ENCODE measurements at places on chromosomes 16 and 17. TPM values are rescaled to one million over a fixed set of nuclear protein-coding genes. Genes with fewer than 3 reads are reported as not detected.

RFWD3 gene
- 138 TPM for total RNA-seq

- no peak overlapping the region for H3K4me3 ChIP-seq
- no peak for DNase-seq
- no peak overlapping the region for H3K27ac ChIP-seq
- no peaks in the 10 kb centered on the region for H3K27me3 ChIP-seq
- H3K36me3 ChIP-seq = peaks cover 4% of the 10 kb centered on the region
- peaks cover 16% of the 10 kb centered on the region for H3K4me1 ChIP-seq
These were observed 12.4 kb downstream of the USP10 start for GRCh38 chr16:84712138-84712671.

CD7 gene
- not detected for total RNA-seq

DNA sequence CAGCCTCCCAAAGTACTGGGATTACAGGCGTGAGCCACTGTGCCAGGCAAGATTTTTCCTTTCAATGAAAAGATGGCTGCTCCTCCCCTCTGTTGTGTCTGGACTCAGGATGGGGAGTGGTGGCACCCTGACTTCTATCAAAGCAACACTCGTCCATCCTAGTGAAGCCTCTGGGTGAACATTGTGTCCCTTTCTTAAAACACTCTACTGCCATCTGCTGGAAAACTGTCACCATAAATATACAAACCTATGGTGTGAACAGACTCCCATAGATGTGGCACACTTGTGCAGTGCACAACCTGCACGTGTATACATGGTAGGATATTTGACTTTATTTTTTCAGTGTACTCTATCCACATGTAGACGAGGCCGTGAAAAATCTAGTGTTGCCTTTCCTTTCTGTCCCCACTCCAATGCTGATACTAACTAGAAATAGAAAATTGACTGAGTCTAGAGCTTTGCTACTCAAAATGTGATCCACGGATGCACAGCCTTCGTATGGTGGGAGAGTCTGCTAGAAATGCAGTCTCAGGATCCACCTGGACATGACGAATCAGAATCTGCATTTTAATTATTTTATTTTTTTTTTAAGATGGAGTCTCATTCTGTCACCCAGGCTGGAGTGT lies 55.9 kb upstream of the PLCG2 start:
- no peaks in the 10 kb centered on the region for H3K36me3 ChIP-seq
- H3K27me3 ChIP-seq = no peaks in the 10 kb centered on the region
- H3K4me1 ChIP-seq = no peaks in the 10 kb centered on the region
- DNase-seq = peak; percentile 90

TP53TG3F gene
- not detected for total RNA-seq

DNA sequence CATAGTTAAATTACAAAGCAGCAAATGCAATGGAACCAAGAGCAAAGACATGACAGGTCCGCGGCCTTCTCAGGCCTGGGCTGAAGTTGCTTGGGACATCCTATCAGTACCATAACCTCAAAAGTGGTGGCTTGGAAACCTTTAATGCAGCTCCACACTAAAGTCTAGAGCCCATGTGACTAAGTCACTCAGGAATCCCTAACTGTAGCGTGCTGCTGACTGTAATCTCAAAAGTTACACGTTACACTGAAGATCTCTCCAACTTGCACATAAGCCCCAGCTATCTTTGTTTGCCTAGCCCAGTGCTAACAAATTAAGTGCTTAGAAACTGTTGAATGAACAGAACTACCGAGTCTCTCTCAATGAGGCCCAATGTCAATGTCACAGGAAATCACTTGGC lies 27.8 kb downstream of the NUP88 start:
- peaks cover 75% of the 10 kb centered on the region for H3K36me3 ChIP-seq
- H3K27ac ChIP-seq = no peak overlapping the region
- no peak overlapping the region for H3K4me3 ChIP-seq
- no peak for DNase-seq

DNA sequence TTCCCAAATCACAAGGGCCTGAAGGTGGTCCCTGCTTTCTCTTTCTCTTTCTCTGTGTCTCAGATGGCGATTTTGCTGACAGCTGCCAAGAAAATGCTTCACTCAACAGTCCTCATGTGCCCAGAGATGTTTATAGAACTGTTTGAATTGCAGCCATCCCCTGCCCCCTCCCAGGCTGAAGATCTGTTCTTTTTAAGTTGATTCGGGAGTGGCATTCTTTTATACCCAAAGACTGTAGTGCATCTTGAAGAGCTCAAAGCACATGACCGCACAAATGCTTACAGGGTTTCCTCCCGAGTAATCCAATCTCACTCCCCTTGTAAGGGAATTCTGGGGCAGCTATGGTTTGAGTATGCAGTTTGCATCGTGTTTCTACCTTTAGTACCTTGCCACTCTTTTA lies 75.7 kb downstream of the SEC14L1 start:
- no peak for DNase-seq
- peaks cover 36% of the 10 kb centered on the region for H3K36me3 ChIP-seq
- H3K27ac ChIP-seq = no peak overlapping the region
- H3K27me3 ChIP-seq = no peaks in the 10 kb centered on the region
- H3K4me1 ChIP-seq = peaks cover under 1% of the 10 kb centered on the region
- H3K4me3 ChIP-seq = no peak overlapping the region

DNA sequence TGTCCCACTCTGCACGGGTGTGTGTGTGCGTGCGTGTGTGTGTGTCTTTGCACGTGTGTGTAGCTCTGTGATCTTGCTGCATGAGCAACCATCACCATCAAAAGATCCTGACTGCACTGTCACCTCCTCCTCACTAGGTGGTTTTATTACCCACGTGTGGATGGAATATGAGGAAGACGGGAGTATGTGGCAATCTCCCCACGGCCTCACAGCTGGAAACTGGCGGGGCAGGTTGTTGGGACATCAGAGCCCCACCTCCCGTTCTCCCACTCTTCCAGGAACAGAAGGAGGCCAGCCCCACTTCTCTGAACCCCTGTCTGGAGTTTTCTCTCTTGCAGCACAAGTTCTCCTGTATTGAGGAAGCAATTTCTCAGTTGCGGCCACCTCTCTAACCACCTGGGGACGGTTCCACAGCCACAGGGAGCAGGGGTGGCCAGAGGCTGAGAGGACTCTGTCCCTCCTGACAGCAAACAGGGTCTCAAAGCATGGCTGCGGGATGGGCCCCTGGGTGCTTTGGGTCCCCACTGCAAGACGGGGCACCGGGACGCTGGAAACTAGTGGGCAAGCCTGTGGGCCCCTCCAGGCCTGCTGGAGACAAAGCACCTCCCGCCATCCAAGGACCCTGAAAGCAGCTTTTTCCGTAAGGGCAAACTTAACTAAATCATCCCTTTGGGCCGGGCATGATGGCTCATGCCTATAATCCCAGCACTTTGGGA lies 27.9 kb upstream of the ATP2C2 start:
- no peak for DNase-seq
- H3K4me3 ChIP-seq = no peak overlapping the region
- H3K4me1 ChIP-seq = no peaks in the 10 kb centered on the region
- no peak overlapping the region for H3K27ac ChIP-seq
- H3K27me3 ChIP-seq = no peaks in the 10 kb centered on the region

- no peaks in the 10 kb centered on the region for H3K27me3 ChIP-seq
- H3K27ac ChIP-seq = no peak overlapping the region
- no peaks in the 10 kb centered on the region for H3K36me3 ChIP-seq
- H3K4me3 ChIP-seq = no peak overlapping the region
These were observed 18.4 kb upstream of the PDK2 start for GRCh38 chr17:50076591-50077235.

DNA sequence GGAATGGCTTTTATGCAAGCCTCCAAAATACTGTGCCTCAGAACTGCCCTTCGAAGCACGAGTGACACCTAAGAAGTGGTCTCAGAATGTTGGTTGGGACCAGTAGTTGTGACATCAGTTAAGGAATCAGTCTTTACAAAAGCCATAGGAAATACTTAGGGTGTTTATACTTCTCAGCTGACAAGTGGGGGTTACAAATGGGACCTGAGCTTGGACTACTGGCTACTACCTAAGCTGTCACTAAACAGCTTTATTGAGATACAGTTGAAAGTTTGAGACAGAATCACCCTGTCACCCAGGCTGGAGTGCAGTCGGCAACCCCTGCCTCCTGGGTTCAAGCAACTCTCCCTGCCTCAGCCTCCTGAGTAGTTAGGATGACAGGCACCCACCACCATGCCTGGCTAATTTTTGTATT lies 5.0 kb downstream of the RPL19 start:
- peaks cover 36% of the 10 kb centered on the region for H3K4me1 ChIP-seq
- no peak for DNase-seq
- no peak overlapping the region for H3K4me3 ChIP-seq
- peaks cover 33% of the 10 kb centered on the region for H3K36me3 ChIP-seq
- no peak overlapping the region for H3K27ac ChIP-seq

EME2 gene
- total RNA-seq = 19.9 TPM

DNA sequence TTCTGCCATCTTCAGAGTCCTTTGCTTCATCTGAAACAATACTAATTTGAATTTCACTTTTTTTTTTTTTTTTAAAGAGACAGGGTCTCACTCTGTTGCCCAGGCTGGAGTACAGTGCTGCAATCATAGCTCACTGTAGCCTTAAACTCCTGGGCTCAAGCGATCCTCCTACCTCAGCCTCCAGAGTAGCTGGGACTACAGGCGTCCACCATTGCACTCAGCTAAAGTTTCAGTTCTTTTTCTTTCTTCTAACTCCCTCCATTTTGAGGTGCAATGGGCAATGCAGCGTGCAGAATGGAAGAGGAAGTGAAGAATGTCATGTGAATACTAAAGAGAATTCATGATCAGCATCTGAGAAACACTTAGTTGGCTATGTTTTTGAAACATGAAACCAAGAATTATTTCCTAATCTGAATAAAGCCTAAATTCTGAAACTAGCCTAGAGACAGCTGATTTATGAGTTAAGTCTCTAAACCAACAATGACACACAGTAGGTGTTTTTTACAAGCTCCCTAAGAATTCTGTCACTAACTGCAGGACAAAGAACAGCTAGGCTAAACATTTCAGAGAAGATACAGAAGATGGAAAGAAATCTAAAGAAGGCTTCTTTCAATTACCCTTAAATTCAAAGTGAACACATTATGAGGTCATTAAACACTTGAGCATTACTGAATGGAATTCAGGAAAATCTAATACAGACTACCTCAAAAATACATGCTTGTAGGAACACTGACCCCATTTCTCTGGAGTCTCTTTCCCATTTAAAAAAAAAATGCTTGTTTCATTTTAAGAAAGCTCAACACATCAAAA lies 21.0 kb downstream of the SNN start:
- peaks cover 16% of the 10 kb centered on the region for H3K4me1 ChIP-seq
- peak overlapping the region; percentile 10 for H3K27ac ChIP-seq
- peaks cover 34% of the 10 kb centered on the region for H3K36me3 ChIP-seq
- no peaks in the 10 kb centered on the region for H3K27me3 ChIP-seq
- DNase-seq = no peak
- H3K4me3 ChIP-seq = no peak overlapping the region

DNA sequence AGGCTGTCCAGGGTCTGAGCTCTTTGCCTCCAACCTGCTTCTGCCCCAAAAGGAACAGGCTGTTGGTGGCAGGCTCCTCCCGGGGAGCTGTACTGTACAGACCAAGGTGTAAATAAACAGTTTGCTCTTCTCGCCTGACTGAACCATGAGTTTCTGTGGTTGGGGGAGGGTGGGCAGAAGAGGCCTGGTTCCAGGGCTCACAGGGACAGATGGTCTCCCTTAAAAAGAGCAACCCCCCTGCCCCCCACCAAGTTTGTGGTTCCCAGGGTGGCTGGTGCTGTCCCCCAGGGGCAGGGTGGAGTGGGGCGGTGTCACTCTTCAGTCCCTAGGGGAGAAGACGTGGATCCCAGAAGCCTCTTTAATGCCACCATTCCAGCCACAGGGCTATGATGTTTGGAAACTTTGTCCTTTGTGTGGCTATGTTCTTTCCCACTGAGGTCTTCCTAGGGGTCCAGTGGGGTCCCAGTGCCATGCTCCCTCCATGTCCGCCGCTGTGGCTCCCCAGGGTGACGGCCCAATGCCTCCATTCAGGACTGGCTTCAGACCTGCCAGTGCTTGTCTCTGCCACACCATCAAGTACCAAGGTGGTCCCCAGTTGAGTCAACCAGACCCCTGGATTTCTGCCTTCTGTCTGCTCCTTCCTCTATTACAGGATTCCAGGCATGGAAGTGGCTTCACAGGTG lies 146.7 kb downstream of the RAB11FIP4 start:
- DNase-seq = no peak
- H3K4me1 ChIP-seq = no peaks in the 10 kb centered on the region
- H3K27ac ChIP-seq = no peak overlapping the region
- no peaks in the 10 kb centered on the region for H3K36me3 ChIP-seq
- no peak overlapping the region for H3K4me3 ChIP-seq

DNA sequence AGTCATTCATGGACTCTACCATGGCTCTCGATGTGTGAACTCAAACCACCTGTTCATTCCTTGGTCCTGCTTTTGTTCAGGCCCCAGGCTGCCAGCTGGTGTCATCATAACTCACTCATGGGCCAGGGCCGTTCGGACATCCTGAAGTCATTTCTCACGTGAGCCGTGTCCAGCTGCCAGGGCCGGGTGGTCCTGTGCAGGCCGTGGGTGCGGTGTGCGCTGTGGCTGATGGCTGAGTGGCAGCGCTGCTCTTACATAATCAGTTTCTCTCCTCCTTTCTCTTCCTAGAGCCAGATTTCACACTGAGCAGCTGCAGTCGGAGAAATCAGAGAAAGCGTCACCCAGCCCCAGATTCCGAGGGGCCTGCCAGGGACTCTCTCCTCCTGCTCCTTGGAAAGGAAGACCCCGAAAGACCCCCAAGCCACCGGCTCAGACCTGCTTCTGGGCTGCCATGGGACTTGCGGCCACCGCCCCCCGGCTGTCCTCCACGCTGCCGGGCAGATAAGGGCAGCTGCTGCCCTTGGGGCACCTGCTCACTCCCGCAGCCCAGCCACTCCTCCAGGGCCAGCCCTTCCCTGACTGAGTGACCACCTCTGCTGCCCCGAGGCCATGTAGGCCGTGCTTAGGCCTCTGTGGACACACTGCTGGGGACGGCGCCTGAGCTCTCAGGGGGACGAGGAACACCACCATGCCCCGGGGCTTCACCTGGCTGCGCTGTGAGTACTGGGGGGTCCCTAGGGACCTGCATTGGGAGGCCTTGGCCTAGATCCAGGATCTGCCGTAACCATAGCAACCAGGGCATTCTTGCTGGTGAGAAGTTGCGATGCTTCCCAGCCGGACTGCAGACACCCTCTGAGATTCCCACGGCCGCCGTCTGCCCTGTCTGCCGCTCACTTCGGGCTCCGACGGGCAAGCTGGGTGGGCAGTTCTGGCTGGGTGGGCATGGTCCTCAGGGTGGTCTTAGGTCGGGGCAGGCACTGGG lies at the start of gene IL34:
Gene IL34, plus strand, starts transcription at position 300 of the 982 bp plus-strand sequence. Its CDS starts 389 bp downstream, at position 689.
- H3K36me3 ChIP-seq = no peaks in the 10 kb centered on the region
- DNase-seq = peak; percentile 26
- no peaks in the 10 kb centered on the region for H3K4me1 ChIP-seq
- no peaks in the 10 kb centered on the region for H3K27me3 ChIP-seq
- H3K27ac ChIP-seq = no peak within 1 kb of the TSS

DNA sequence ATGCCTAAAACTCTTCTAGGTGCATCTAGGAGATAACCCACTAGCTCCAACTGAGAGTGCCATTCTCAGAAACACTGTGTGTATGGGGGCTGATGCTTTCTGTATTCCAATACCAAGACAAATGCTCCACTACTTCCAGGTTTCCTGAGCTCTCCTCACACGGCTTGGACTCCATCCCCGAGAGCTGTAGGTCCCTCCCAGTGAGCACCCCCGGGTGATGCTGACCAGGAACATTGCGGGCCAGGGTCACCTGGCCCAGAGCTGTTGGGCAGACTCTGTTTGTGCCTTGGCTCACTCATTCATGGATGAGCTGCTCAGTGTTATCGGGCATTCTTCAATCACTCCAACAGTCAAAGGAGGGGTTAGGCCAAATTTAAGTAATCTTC lies 7.0 kb downstream of the CUEDC1 start:
- H3K4me3 ChIP-seq = no peak overlapping the region
- peak overlapping the region; percentile 84 for H3K27ac ChIP-seq
- H3K36me3 ChIP-seq = no peaks in the 10 kb centered on the region
- H3K4me1 ChIP-seq = peaks cover 90% of the 10 kb centered on the region
- DNase-seq = no peak
- H3K27me3 ChIP-seq = no peaks in the 10 kb centered on the region

All from A673 (cell line).